Activated CD4-positive, alpha-beta memory T cell treated with anti-CD3 and anti-CD28 coated beads, Interleukin-2, amount 10 ng/mL, durations not matched to agents 7 days and 5 days (primary cell): ENCODE measurements at places on chromosomes 1 and 21.

GRCh38 chr1:234270581-234271242 lies 102.5 kb upstream of the COA6 start:
- H3K4me1 ChIP-seq, result peaks cover 37% of the 10 kb centered on the region
- peaks cover 6% of the 10 kb centered on the region for H3K27me3 ChIP-seq
- peak overlapping the region; percentile 57 for H3K27ac ChIP-seq
- DNase-seq, result no peak
- no peak overlapping the region for H3K4me3 ChIP-seq

- H3K27ac ChIP-seq, result no peak overlapping the region
- no peaks in the 10 kb centered on the region for H3K27me3 ChIP-seq
- no peak overlapping the region for H3K4me3 ChIP-seq
- H3K4me1 ChIP-seq, result peaks cover 16% of the 10 kb centered on the region
- no peak for DNase-seq
Measured at GRCh38 chr1:179137617-179138255, 55.9 kb downstream of the TOR3A start.

GRCh38 chr1:117695796-117696490 lies 90.1 kb downstream of the TENT5C start:
- no peak for DNase-seq
- no peaks in the 10 kb centered on the region for H3K36me3 ChIP-seq
- peaks cover 3% of the 10 kb centered on the region for H3K27me3 ChIP-seq
- H3K27ac ChIP-seq, result no peak overlapping the region

- no peaks in the 10 kb centered on the region for H3K36me3 ChIP-seq
- H3K27me3 ChIP-seq, result peaks cover 3% of the 10 kb centered on the region
- DNase-seq, result no peak
- no peak overlapping the region for H3K27ac ChIP-seq
- peaks cover 35% of the 10 kb centered on the region for H3K4me1 ChIP-seq
- no peak overlapping the region for H3K4me3 ChIP-seq
Measured at GRCh38 chr1:63742526-63742925, 31.3 kb upstream of the ROR1 start.

GRCh38 chr1:8257621-8258020 lies 60.3 kb upstream of the SLC45A1 start:
- peaks cover 9% of the 10 kb centered on the region for H3K27me3 ChIP-seq
- DNase-seq, result no peak
- no peak overlapping the region for H3K27ac ChIP-seq
- H3K36me3 ChIP-seq, result no peaks in the 10 kb centered on the region
- H3K4me1 ChIP-seq, result no peaks in the 10 kb centered on the region

DNA sequence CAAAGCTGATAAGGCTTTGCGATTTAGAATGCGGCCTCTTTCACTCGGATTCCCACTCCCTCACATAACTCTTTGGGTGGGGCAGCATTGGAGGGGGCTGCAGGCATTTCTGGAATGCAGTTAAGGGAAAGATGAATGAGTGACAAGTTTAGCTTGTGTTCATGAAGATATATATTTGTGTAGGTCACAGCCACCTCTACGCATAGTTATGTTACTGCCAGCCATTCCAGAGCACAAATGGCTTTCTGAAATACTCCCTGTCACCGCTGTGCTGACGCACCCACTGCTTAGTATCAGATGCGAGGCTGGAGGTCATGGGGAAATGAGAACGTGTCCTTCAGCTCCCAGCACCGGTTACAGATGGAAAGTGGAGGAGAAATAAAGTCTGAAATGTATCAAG lies 54.1 kb upstream of the ATP1A1 start:
- H3K4me1 ChIP-seq, result peaks cover 18% of the 10 kb centered on the region
- no peak overlapping the region for H3K4me3 ChIP-seq
- no peaks in the 10 kb centered on the region for H3K27me3 ChIP-seq
- no peak overlapping the region for H3K27ac ChIP-seq

GRCh38 chr1:109838838-109839240 lies 71.8 kb upstream of the CSF1 start:
- peaks cover 13% of the 10 kb centered on the region for H3K36me3 ChIP-seq
- peaks cover 5% of the 10 kb centered on the region for H3K27me3 ChIP-seq
- peaks cover 6% of the 10 kb centered on the region for H3K4me1 ChIP-seq
- no peak overlapping the region for H3K27ac ChIP-seq
- DNase-seq, result no peak
